Stimulated activated CD4-positive, alpha-beta T cell treated with anti-CD3 and anti-CD28 coated beads, TNF-alpha, amount 100 ng/mL, for 1 hour (primary cell): ENCODE measurements at places on chromosomes 6 and 20.

GRCh38 chr6:31354158-31354863 is 2.7 kb downstream of the HLA-B start:
- no peak for DNase-seq

- DNase-seq = no peak
Measured at GRCh38 chr6:37131960-37132253, 38.0 kb upstream of the PIM1 start.

DNA sequence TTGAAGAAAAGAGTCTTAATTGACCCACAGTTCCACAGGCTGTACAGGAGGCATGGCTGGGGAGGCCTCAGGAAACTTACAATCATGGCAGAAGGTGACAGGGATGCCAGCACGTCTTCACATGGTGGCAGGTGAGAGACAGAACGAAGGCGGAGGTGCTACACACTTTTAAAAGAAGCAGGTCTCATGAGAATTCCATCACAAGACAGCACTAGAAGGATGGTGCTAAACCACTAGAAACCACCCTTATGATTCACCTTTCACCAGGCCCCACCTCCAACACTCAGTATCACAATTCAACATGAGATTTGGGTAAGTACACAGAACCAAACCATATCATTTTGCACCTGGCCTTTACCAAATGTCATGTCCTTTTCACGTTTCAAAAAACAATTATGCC is 20.9 kb downstream of the TAGAP start:
- no peak for DNase-seq

GRCh38 chr6:14734416-14735340 is 511.2 kb upstream of the JARID2 start:
- DNase-seq = no peak

GRCh38 chr6:73560853-73561407 is 40.1 kb upstream of the EEF1A1 start:
- DNase-seq = no peak
